ENCODE measurements at places on chromosomes 6 and 20.

DNA sequence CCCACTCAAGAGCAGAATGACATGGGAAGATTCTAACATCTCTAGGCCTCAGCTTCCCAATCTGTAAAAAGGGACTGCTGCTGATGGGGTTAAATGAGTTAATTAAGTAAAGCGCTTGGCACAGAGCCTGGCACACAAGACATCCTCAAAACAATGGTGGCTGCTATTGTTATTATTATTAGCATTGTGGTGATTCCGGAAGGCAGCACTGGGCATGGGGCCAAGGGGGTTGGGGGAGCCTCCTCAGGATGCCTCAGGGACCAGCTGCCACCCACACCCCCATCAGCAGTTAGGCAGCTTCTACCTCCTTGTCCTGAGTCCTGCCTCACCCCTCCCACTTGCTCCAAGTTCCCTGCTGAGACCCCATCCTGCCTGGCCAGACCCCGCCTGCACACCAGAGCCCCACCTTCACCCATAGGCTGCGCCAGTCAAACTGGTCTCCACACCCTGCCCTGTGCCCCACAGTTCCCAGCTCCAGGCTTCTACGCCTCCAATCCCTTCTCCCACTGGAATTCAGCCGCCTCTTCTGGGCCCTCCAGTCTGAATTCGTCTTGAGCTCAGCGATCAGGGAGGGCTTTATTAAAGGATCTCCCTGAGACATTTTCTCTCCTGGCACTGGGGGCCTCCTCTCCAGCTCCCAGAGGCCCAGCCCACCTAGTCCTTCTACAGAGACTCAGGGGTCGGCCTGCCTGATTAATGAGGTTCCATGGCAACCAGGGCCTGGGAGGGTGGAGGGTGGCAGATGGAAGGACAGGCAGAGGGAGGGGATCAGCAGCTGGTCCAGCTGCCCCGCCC, 1.5 kb downstream of the E2F1 start:
- DNase-seq, result no peak

DNA sequence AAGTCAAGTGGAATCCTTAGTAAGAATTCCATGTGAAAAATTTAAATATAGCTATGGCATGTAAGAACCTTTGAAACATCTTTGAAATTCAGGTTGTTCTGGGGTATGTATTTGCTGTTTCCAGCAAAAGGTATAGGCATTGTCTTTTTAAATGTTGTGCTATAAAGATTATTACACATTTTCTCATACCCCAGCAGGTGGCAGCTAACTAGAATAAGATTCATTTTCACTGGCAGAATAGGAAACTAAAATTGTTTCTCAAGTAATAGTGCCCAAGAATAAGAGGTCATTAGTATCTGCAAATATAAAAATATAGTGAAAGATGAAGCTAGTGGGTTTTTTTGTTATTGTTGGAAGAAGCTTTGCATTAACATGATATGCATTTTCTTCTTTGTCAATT, 1.8 kb downstream of the GRIK2 start:
- peak; percentile 38 for DNase-seq

GRCh38 chr6:16474772-16475493, 236.5 kb downstream of the GMPR start:
- DNase-seq, result no peak

- DNase-seq, result no peak
Observed at GRCh38 chr6:87484491-87484890, 11.7 kb downstream of the SLC35A1 start.

DNA sequence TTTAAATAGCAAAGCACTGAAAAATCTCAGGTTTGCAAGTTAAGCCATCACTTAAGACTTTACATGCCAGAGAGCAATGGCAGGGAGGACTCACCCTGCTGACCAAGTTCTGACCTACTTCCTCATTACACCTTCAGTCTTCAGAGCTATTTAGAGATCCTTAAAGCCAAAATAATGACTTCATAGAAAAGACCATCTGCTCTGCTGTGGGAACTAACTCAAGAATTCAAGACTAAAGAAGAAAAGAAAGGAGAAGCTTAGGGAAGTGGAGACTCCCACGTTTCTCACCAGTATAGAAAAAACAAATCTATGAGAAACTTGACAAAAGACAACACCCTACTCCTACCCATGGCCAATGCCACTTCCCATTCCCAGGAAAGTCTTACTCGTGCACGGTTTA, 28.6 kb downstream of the XPO5 start:
- no peak for DNase-seq

GRCh38 chr6:15376900-15377487, 131.1 kb downstream of the JARID2 start:
- DNase-seq, result no peak

GRCh38 chr6:108588586-108588985, 27.9 kb downstream of the FOXO3 start:
- DNase-seq, result no peak

DNA sequence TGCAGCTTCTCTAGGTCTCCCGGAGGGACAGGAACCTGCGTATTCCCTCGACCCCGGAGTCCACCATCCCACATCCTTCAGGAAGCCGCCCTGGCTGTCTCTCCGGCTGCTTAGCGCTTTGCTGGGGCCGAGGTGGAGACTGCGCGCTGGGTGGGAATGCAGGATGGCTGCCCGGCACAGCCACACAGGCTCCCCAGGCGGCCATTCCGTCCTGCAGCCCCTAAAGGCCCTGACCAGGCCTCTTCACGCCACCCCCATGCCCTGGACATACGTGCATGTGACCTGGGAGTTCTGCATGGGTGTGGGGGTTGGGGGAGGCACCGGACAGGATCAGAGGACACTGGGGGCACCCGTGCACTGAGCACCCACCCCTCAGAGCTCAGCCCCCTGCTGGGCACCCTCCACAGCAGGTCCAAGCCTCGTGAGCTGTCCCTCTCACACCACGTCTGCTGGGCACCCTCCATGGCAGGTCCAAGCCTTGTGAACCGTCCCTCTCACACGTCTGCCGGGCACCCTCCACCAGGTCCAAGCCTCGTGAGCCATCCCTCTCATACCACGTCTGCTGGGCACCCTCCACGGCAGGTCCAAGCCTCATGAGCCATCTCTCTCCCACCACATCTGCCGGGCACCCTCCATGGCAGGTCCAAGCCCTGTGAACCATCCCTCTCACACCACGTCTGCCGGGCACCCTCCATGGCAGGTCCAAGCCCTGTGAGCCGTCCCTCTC, 40.4 kb upstream of the CHRNA4 start:
- DNase-seq, result no peak

DNA sequence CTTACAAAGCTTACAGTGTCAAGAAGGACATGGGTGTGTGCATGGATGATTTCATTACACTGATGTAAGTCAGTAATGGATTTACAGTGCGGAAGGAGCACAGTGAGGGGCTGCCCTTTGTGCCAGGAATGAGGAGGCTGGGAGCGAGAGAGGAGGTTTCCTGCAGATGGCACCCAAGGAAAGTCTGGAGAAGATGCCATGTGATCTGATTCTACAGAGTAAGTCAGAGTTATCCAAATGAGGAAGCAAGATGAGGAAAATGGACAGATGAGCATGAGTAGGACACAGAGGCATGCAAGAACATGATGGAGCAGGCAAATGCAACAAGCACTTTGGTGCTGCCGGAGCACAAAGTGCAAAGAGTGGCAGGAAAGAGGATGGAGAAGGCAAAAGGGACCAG, 29.7 kb downstream of the MAP7 start:
- DNase-seq, result no peak

- no peak for DNase-seq
Observed at GRCh38 chr6:17032590-17032987, 69.3 kb upstream of the STMND1 start.

- DNase-seq, result no peak
Observed at GRCh38 chr6:75430631-75431325, 62.8 kb downstream of the FILIP1 start.

DNA sequence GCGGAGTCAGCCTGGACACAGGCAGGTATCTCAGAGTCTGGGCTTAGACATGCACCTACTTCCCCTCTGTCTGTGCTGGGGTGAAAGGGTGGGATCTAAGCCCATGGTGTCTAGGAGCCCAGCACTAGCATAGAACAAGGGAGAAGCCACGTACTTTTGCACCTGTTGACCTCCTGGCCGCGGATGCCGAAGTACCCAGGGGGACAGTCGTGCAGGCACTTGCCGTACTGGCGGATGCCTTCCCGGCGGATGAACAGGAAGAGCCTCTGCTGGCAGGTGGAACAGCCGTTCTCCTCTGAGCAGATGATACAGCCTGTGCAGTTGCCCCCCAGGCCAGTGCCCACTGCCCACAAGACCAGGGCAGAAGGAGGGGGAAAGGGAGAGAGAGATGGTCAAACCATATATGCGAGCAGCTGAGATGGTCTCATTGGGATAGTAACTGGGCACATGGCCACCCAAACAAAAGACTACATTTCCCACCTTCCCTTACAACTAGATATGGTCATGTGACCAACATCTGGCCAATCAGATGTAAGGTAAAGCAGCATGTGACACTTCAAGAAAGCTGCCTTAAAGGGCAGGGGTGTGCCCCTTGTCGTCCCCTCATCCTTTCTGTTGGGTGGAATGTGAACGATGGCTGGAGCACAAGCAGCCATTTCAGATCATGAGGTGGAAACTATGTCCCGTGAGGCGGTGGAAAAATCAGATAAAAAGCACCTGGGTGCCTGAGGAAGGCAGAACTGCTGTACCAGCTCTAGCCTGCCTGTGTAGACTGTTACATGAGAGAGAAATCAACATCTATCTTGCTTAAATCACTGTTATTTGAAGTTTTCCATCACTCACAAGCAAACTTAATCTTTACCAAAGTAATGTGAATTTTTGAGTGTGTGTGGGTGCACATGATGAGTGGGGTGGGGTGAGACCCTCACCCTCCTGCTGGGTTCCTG, 34.0 kb downstream of the RSPO4 start:
- peak; percentile 64 for DNase-seq

- no peak for DNase-seq
Observed at GRCh38 chr6:133055441-133055966, 185.7 kb upstream of the EYA4 start.

DNA sequence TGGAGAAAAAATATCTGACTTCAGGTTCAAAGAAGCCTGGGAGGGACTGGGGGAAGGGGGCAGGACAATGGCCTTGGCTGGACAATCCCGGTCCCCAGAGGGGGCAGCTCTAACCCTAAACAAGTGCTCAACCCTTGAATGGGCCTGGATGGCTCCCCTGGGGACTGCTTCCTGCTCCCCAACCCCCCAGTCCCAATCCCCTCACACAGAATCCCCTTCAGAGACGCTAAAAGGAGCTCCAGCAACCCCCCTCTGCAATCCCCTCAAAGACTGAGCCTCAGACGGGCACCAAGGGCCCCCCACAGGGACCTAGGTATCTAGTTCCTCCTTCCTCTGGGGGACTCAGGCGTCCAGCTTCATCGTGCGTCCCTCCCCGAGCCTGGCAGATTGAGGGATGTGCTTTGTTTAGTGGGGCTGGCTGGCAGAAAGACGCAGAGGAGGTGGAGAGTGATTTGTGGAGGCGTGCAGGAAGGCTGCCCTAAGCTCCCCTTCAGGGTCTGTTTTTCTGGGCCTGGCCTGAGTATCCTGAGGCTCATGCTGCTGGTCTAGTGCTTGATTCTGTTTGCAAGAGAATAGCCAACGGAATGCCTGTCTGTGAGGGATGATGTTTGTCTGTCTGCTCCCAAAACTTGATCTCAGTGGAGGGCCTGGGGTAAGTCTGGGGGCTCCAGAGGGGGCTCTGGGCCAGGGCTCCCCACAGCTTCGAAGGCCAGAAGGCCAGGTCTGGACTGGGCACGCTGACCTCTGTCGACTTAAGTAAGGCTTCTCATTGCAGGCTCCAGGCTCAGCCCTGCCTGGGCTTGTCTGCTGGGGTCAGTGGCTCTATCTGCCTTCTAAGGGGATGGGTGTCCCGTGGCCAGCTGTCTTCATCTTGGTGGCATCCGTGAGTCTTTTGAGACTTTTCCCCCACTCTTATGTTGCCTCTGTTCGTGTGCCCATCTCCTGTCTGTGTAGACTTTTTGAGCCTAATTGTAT, 1.7 kb upstream of the POU5F1 start:
- no peak for DNase-seq

DNA sequence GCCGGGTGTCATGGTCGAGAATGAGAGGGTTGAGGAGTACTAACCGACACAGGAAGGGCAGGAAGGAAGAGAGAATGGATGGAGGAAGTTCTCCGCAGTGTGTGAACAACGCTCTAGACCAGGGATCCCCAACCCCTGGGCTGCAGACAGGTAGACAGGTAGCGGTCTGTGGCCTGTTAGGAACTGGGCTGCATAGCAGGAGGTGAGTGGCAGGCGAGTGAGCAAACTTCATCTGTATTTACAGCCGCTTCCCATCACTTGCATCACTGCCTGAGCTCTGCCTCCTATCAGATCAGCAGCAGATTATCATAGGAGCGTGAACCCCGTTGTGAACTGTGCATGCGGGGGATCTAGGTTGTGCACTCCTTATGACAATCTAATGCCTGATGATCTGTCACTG, 62.0 kb downstream of the SULF2 start:
- DNase-seq, result no peak

GRCh38 chr6:46888578-46888977, 33.2 kb downstream of the ADGRF5 start:
- no peak for DNase-seq

DNA sequence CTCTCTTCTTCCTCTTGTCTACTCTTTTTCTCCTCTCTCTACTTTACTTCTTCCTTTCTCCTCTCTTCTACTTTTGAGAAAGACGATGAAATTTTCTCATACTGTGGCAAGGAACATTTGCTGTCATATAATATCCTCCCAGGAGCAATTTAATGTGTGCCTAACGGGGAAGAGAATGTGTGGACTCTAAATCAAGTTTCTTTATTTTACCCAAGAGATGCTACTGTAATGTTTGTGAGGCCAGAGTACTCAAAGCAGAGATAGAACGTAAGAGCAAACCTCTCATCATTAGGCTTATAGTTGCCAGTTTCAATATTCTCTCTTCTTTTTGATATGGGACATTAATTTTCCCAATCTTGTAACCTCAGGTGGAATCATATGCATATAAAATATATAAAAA, 801.4 kb downstream of the BCKDHB start:
- no peak for DNase-seq

DNA sequence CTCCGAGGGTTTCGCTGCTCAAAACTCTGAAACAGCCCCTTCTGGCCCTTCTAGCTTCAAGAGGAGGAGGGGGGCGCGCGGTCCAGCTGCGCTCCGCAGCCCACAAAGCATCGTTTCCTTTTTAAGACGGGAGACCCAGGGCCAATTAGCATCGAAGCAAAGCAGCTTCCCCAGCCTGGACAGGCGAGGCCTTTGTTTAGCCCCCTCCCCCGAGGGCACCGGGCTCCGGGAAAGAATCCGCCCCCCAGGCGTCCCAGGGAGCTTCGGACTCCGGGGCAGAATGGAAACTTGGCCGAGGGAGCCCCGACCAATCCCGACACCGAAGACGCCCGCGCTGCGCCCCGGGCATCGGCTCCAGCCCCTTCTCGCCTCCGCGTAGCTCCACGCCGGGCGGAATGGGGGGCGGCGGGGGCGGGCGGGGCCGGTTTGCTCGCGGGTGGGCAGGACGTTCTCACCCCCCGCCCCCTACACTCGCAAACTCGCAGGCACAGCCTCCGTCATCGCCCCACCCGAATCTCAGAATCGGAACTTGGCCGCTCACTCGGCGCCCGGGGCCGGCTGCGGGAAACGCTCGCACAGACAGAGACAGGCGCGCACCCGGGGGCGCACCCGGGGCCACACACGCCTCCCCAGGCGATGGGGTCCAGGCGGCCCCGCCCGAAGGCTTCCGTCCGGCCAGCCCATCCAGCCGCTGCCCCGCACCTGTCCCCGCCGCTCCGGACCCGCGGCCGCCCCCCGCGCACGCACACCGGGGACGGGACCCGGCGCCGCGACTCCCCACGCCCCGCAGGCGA, 628 bp downstream of the NKAIN4 start:
- no peak for DNase-seq

Measured in SK-MEL-5 (cell line).